ENCODE measurements at places on chromosomes 7 and 10.

DNA sequence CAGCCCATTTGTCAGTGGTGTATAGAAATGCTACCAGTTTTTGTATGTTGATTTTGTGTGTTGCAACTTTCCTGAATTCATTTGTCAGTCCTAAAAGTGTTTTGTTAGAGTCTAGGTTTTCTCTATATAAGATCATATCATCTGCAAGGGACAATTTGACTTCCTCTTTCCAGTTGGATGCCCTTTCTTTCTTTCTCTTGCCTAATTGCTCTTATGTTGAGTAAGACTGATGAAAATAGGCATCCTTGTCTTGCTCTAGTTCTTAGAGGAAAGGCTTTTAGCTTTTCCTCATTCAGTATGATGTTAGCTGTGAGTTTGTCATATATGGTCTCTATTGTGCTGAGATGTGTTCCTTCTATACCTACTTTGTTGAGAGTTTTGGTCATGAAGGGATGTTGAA is 161.7 kb upstream of the TPK1 start:
- DNase-seq = no peak

DNA sequence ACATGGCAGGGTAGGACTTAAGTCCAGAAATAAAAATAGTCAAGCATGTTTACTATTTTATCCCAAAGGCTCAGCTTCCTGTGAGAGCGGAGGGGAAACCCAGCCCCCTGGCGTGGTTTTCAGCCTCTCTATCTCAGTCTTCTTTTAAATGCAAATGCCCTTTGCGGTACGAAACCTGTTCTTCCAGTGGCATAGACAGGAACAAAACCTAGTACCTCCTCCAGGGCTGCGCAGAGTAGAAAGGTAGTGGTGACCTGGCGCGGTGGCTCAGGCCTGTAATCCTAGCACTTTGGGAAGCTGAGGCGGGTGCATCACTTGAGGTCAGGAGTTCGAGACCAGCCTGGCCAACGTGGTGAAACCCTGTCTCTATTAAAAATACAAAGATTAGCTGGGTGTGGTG is 181.3 kb upstream of the FOXK1 start:
- DNase-seq = no peak

DNA sequence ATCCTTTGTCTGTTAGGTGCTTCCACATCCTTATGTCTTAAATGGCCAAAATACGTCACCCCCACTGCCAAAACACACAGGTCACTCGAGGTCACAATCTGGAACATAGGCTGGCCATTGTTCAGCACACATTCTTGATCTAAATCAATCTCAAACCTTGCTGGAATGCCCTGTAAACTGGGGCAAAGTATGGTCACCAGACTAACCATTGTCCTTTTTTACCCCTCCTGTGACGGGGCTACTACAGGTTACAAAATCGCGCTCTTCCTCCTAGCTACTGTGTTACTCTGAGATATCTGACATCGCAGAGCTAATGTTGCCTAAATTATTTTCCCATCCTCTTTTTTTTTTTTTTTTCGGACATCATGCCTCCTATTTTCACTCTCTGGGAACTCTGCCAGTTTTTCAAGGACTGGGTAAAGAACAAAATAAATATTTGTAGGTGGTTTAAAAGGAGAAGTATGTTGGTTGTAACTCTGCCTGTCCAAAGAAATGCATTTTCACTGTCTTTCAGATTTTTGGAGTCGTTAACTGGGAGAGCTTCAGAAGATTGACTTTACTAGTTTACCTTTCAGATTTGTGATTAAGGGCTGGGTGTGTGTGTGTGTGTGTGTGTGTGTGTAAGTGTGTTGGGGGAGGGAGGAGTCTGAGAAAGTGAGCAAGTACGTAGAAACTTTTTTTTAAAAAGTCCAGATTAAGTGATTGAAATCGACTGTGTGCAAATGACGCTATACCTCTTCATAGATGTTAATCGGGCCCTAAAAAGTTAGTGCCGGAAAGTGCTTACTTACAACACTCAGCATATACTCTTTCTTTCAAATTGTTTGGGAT is 942 bp upstream of the KIAA1217 start:
- no peak for DNase-seq

DNA sequence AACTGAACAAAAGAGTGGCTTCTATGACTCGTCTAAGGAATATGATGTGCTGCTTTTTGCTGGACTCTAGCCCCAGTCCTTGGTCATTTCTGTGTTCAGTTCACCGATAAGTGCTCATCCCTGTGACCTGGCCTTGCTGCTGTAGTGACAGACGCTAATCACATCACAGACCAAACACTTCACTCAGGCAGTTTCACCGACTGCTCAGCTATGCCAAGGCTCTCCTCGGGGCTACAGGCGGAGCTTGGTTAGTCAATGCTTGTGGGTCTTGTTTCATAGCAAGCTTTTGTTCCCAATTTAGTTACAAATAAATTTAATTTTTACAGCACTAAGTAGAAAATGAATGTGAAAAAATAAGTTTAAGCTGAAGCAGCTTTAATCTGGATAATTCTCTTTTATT is 190.8 kb upstream of the PRKCQ start:
- no peak for DNase-seq

- DNase-seq = no peak
Measured at GRCh38 chr10:21749788-21750187, 215.8 kb downstream of the MLLT10 start.

DNA sequence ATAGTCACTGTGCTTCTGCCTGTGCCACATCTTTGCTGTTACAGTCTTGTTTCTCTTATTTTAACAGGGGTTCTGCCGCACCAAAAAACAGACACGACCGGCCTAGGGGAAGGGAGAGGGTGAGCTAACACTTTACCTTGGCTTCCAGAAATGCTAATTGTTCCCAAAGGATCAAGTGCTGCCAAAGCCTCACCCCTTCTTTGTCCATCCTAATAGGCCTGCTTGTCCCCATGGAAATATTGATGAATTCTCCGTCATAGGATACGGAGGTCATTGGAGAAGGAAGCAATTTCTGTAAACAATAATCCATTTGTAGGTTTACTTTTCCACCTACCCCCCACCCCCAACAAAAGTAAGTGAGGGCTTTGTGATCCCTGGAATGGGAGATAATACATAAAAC is 567.3 kb downstream of the KCNMA1 start:
- no peak for DNase-seq

GRCh38 chr7:121994625-121995410 is 121.9 kb downstream of the PTPRZ1 start:
- DNase-seq = peak; percentile 50

- no peak for DNase-seq
Measured at GRCh38 chr7:158949359-158949758, 93.0 kb downstream of the DYNC2I1 start.

DNA sequence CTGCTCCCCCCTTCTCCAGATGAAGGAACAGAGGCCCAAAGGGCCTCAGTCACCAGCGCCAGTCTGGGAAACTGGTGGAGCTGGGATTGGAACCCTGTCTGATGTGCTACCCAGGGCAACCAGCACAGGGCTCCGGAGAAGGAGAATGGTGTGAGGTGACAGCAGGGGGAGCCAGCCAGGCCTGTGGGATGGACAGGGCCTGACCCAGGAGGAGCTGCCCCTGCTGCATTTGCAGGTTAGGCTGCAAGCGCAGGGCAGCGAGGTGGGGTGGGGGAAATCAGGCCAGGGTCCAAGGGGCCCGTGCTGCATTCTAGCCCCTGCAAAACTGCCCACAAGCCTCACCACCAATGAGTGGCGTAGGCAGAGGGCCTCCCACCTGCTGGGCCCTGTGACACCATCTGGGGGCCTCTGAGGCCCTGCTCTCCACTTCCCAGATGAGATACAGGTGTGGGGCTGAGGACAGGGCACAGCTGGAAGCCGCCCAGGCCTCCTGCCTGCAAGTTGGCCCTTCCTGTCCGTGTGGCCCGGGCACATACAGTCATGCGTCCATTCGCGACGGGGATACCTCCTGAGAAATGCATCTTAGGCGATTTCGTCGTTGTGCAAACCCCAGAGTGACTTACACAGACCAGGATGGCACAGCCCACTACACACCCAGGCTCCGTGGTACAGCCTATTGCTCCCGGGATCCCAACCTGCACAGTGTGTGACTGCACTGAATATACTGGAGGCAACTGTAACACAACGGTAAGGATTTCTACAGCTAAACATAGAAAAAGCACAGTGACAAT is 45.3 kb downstream of the RASGEF1A start:
- DNase-seq = no peak

- no peak for DNase-seq
Measured at GRCh38 chr10:121243609-121244241, 354.5 kb downstream of the FGFR2 start.

GRCh38 chr7:152956006-152956405 is 196.5 kb downstream of the ACTR3B start:
- DNase-seq = peak; percentile 50

- DNase-seq = no peak
Measured at GRCh38 chr10:22605168-22605567, 109.2 kb downstream of the PIP4K2A start.

- DNase-seq = no peak
Measured at GRCh38 chr10:5788969-5789368, 24.3 kb downstream of the GDI2 start.

DNA sequence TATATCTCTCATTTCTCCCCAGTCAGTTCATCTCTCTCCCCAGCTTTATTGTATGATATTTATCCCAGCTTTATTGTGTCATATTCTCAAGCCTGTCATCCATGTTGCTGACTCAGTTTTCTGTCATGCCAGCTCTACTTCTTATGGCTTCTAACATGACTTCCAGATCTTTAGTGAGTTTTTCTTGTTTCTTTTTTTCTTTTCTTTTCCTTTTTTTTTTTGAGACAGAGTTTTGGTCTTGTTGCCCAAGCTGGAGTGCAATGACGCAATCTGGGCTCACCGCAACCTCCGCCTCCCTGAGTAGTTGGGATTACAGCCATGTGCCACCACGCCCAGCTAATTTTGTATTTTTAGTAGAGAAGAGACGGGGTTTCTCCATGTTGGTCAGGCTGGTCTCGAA is 28.7 kb upstream of the CALU start:
- no peak for DNase-seq

DNA sequence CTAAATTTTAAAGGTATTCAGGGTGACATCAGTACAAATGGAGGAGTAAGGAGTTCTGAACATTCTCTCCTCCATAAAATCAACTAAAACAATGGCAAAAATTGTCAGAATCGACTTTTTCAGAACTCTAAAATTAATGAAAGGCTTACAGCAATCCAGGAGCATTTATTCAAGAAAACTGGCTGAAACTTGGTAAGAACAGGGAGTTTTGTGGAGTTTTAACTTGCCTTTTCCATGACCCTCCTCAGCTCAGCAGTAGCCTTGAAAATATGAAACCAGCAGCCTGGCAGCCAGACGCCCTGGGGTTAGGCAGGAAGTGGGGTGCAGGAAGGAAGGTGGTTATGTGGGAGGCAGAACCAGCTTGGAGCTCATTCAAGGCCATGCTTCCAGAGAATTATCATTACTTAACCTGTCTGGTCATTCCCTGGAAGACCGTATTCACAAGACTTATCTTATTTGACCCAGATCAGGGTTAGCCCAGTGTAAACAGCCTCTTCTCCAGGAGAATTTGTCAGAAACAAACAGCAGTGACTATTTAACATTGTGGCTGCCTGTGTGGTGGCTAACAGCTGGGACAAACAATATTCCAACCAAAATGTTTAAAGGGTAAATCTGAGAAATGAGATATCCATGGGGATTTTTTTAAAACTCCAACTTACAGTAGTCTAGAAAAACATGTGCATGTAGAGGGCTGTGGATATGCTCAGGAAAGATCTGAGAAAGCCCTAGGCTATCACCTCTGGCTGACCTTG is 75.7 kb upstream of the MACROH2A2 start:
- DNase-seq = no peak

GRCh38 chr7:57071-57470 is 135.3 kb upstream of the FAM20C start:
- no peak for DNase-seq

- no peak for DNase-seq
Measured at GRCh38 chr7:20114468-20114867, 102.7 kb downstream of the MACC1 start.

- DNase-seq = no peak
Measured at GRCh38 chr7:100719523-100720278, 567 bp upstream of the EPO start.

GRCh38 chr10:59793919-59794318 is 40.7 kb upstream of the MRLN start:
- DNase-seq = no peak

- DNase-seq = no peak
Measured at GRCh38 chr7:107479303-107479702, 9.4 kb downstream of the GPR22 start.

DNA sequence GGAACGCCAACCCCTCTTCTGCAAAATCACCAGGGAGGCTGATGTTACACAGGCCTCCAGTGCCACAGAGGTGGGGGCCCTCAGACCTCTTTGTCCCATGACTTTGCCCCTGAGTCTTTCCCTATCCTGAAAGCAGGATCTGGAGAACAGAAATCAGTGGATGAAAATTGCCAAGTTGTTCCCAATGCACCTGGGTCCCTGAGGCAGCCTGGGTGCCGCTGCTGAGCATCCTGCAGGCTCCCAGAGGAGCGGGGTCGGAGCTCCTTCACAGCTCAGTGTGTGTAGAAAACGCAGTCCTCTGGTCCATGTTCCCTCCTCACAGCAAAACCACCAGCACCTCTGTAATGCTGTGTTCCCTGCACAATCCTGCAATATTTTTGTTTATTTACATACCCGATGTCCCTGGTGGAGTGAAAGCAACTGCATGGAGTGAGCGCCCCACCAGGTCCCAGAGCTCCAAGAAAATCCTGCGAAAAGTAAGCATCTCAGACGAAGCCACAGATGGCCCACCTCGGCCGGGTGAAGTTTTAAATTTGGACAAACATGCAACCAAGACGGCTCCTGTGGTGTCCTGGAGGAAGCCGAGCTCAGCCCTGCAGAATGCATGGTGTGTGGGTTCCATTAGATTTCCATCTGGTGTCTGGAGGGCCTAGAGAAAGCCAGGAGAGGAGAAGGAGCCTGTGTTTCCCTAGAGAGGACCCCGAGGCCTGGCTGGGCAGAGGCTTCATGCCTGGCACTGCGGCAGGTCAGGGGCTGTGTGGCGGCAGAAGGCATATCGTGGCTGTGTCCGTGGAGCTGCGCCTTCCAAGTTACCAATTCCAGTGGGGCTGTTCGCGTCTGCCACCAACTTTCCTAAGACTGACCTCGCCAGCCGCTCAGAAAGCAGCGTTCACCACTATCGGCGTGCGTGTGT is 235.2 kb downstream of the WDR37 start:
- no peak for DNase-seq

DNA sequence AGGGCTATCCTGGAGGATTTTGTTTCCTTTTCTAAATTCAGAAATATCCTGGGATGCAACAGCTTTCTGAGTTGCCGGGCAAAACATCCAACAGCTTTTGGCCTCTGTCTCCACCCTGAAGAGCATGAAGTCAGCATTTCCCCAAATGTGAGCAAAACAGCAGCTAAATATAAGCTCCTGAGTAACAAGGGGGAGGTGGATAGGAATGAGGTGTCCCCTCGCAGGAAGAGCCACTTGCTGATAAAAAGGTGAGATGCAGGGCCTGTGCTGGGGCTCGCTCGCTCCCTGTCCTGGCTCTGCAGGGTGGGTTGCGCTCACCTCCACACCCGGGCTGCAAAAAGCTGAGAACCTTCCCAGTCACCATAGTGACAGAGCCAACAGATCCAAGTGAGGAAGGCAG is 264.3 kb downstream of the ZEB1 start:
- no peak for DNase-seq
